ENCODE measurements at places on chromosomes 5 and 9. TPM values are rescaled to one million over a fixed set of nuclear protein-coding genes. Genes with fewer than 3 reads are reported as not detected.

DNA sequence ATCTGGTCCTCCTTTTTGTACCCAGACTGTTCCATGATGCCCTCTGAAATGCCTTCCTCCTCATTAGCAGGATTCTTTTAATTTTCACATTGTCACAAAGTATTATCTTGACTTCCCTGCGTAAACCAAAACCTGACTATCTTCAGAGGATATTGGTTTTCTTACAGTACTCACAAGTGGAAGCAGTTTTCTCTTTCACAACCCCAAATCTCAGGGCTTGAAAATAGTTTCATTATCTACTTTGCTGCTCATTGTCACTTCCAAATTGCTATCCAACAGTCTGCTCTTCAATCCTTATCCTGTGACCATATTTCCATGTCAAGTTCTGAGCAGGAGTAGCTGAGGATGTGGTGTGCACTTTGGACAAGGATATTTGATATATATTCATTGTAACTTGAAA lies 324.1 kb downstream of the FAM170A start:
- no peak overlapping the region for H3K4me3 ChIP-seq
- no peak overlapping the region for H3K27ac ChIP-seq
- H3K27me3 ChIP-seq: no peaks in the 10 kb centered on the region
- no peaks in the 10 kb centered on the region for H3K36me3 ChIP-seq

DNA sequence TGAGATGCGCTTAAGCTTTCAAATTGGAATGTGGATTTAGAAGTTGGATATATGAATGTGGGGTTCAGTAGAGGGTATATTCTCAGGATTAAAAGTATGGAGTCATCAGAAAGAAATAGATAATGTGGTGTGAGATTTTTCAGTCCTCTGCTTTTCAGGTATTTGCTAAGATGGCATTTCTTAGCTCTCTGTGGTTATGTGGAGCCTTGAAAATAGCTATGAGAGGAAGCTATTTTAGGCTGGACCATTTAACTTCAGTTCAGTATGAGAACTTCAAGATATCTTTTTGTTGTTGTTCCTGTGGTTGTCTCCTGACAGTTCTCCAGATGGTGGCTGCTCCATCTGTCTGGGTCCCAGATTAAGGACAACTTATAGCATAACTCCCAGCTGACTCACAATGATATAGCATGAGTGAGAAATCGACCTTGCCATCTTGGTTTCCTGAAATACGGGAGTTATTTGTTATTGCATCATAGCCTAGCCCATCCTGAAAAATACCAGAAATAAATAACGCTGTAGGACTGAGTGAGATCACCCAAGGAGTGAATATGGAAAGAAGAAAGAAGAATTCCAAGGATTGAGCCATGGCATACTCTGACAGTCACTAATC lies 461.5 kb downstream of the ANXA1 start:
- H3K27ac ChIP-seq: no peak overlapping the region
- H3K36me3 ChIP-seq: no peaks in the 10 kb centered on the region
- H3K4me1 ChIP-seq: no peaks in the 10 kb centered on the region
- DNase-seq: no peak
- H3K4me3 ChIP-seq: no peak overlapping the region

DNA sequence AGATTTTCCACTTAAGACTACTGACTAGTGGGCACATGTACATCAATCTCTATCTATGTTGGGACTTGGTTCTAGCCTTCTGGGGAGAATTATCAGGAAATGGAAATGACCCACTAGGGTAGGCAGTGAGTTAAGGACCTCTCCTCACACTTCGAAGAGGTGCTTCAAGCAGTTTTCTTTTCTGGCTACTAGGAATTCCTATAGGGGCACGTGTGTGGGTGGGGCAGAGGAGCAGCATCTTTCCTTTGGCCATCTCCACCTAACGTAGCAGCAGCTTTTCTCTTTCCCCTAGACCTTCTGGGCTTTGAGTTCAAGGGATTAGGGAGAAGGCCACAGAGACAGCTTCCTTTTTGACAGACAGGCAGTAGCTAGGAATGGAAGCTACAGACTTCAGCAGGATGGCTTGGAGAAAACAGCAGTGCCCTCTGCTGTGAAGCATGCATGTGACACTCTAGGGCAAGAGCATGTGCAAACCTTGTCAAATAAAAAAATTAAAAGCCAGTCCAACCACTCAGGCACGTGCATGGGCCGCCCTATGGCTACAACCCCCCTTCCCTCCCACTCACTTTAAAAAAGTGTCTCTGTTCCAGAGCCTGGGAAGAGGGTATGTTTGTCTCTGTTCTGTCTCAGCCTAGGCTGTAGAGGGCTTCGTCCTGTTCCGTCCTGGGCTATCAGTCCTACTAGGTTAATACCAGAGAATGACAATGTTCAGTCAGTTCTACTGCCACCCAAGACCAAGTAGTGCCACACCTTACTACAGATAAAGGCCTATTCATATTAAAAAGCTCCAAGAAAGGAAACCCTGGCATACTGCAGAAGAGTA lies 8.7 kb upstream of the GFRA3 start:
- H3K36me3 ChIP-seq: no peaks in the 10 kb centered on the region
- no peaks in the 10 kb centered on the region for H3K27me3 ChIP-seq
- no peaks in the 10 kb centered on the region for H3K4me1 ChIP-seq

- no peak for DNase-seq
- no peak overlapping the region for H3K27ac ChIP-seq
- H3K36me3 ChIP-seq: no peaks in the 10 kb centered on the region
- no peak overlapping the region for H3K4me3 ChIP-seq
- H3K27me3 ChIP-seq: no peaks in the 10 kb centered on the region
Measured at GRCh38 chr9:17487467-17487866, 91.4 kb upstream of the SH3GL2 start.

DNA sequence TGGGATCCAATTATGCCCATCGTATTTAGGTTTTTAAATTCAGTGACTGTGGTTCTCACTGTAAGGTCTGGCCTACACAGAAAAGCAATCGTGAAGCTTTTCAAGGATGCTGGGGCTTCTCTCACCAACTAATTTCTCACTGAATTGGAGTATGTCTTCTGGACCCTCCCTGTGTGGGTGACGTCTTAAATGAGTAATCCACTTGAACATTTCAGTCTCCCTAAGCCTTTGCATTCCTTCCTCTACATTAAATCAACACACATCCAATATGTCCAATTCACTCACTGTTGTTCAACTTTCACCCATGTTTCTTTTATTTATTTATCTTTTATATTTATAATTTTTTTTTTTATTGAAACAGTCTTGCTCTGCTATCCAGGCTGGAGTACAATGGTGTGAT lies 12.5 kb upstream of the BTF3 start:
- H3K4me3 ChIP-seq: no peak overlapping the region
- DNase-seq: no peak
- H3K27me3 ChIP-seq: no peaks in the 10 kb centered on the region
- no peaks in the 10 kb centered on the region for H3K4me1 ChIP-seq

DNA sequence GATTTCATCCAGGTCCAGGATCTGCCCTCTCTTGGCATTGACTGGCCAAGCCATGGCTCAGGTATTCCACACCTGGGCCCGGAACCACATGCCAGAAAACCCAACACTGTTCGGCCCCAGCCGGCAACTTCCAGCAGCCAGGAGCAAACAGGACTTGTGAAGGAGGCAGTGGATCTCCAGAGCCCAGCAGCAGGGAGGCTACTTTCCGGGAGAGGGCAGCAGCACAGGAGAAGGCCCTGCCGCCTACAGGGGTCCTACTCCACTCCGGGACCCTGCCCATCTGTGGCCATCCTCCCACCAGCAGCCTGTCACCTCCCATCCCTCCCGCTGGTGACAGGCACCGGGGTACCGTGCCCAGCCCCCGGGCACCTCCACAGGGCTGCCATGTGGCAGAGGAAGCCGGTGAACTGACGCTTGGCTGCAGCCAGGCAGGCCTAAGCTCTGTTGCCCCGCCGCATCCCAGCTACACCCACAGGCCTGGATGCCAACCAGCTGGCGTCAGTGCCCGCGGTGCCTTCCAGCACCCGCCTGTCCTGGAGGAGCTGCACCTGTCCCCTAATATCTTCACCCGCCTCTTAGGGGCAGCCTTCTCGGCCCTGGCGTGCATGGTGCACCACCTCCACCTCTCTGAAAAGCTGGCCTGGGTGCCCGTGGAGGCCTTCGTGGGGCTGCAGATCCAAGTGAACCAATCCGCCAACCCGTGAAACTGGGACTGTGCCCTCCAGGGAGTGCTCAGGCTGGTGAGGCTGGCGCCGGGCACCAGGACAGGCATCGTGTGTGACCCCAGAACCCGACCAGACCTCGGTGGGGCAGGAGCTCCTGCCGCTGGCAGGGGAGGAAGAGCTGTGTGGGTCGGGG lies 18.9 kb upstream of the SLC30A5 start:
- H3K4me3 ChIP-seq: no peak overlapping the region
- H3K36me3 ChIP-seq: no peaks in the 10 kb centered on the region
- H3K27ac ChIP-seq: no peak overlapping the region
- no peaks in the 10 kb centered on the region for H3K4me1 ChIP-seq
- no peaks in the 10 kb centered on the region for H3K27me3 ChIP-seq
- no peak for DNase-seq

DNA sequence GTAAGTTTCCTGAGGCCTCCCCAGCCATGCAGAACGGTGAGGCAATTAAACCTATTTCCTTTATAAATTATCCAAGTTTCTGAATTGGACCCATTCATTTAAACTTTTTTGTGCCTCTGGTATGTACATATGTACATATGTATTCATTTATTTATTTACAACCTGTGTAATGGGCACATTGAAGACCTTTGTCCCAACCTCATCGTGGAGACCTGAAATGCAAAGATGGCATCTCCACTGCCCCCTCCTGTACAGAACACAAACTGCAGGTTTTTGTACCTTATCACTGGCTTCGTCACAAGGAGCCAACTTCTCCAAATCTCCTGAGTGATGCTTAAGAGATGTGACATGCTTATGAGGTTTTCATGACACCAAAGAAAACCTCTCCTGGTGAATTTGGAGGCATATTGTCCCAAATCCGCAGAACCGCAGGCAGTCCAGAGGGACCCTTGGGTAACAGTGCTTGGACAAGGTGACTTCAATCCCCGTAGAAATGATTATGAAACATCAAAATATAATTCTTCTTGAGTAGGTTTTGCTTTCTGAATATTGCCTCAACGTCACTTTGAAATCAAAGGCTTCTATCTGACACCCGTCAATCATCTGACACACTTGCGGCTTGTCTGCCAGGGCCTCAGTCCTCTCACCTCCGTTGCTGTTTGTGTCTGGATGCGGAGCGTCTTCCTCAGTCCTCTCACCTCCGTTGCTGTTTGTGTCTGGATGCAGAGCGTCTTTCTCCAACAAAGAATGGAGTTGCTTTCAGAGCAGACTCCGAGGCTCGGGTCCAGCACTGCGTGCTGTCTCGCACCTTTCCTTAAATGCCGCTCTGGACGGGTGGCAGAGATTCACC lies 135.0 kb upstream of the IRX4 start:
- no peaks in the 10 kb centered on the region for H3K27me3 ChIP-seq
- H3K36me3 ChIP-seq: no peaks in the 10 kb centered on the region
- no peaks in the 10 kb centered on the region for H3K4me1 ChIP-seq
- no peak overlapping the region for H3K27ac ChIP-seq
- DNase-seq: no peak

DNA sequence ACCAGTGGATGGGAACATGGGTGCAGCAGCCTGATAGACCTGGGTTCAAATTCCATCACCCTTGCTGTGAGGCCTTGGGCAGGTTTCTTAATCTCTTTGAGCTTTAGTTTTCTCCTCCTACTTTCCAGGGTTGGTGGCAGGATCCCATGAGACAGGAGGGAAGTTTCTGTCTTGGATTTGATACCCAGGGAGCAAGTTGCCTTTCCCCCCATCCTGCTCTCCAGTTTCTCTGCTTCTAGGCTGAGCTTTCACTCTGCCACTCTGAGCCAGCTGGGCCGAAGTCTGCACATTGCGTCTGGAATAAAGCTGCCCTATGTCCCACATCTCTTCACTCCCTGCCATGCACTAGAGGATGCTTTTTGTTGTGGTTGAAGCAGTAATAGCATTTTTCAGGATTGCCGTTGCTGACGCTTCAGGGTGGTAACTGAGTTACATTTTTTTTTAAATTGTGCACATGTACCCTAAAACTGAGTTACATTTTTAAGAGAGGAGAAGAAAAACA lies 40.5 kb upstream of the ANGPTL2 start:
- no peaks in the 10 kb centered on the region for H3K36me3 ChIP-seq
- no peaks in the 10 kb centered on the region for H3K4me1 ChIP-seq
- H3K27ac ChIP-seq: no peak overlapping the region
- H3K4me3 ChIP-seq: no peak overlapping the region
- no peaks in the 10 kb centered on the region for H3K27me3 ChIP-seq

DNA sequence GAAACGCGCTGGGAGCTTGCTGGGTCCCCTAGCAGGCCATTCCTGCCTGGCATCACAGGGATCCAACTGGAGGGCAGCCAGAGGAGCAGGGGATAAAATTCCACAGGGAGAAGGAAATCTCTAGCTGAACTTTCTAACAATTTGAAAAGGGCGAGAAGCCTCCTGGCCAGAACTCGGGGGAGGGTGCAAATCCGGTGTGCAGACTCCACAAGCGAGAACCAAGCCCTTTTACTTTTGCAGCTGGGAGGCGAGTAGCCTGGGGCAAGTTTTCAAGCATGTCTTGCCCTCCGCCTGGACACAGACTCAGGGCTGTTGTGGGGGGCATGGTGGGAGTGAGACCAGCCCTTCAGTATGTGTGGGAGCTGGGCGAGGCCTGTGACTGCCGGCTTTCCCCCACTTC lies 14.3 kb upstream of the POU5F2 start:
- no peaks in the 10 kb centered on the region for H3K4me1 ChIP-seq
- no peaks in the 10 kb centered on the region for H3K36me3 ChIP-seq
- no peak for DNase-seq
- H3K27me3 ChIP-seq: no peaks in the 10 kb centered on the region
- no peak overlapping the region for H3K4me3 ChIP-seq
- H3K27ac ChIP-seq: no peak overlapping the region

- no peak overlapping the region for H3K4me3 ChIP-seq
- DNase-seq: no peak
- H3K27me3 ChIP-seq: no peaks in the 10 kb centered on the region
- H3K36me3 ChIP-seq: no peaks in the 10 kb centered on the region
Measured at GRCh38 chr5:62977661-62978060, 399.0 kb downstream of the LRRC70 start.

DNA sequence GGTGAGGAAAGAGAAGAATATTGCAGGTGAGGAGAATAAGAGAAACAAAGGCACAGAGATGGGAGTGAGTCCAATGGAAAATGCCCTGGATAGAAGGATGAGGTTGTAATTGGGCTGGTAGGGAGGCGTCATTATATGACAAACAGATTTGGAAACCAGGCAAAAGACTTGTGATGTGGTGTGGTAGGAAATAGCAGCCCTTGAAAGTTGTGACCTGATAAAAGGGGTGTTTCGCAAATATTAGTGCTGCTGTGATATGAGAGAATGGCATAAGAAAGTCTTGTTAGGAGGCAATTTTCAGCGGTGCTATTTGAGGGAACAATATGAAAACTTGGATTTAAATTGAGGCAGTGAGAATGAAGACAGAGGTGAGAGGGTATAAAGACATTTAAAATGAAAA lies 217.5 kb upstream of the ACTBL2 start:
- no peaks in the 10 kb centered on the region for H3K36me3 ChIP-seq
- no peak overlapping the region for H3K27ac ChIP-seq
- H3K27me3 ChIP-seq: no peaks in the 10 kb centered on the region
- DNase-seq: no peak
- no peak overlapping the region for H3K4me3 ChIP-seq

GRCh38 chr5:90097082-90097477 lies 312.5 kb downstream of the CETN3 start:
- H3K36me3 ChIP-seq: no peaks in the 10 kb centered on the region
- H3K4me1 ChIP-seq: peaks cover 2% of the 10 kb centered on the region
- no peak for DNase-seq
- no peak overlapping the region for H3K4me3 ChIP-seq

RNF183 gene
- total RNA-seq: not detected

OR1B1 gene
- not detected for total RNA-seq

FBXO38 gene
- 51.1 TPM for total RNA-seq

PHF24 gene
- total RNA-seq: 0.88 TPM

CDH12 gene
- total RNA-seq: not detected

EPB41L4B gene
- 0.63 TPM for total RNA-seq

SLC34A1 gene
- total RNA-seq: not detected

IL4 gene
- not detected for total RNA-seq

STC2 gene
- total RNA-seq: 4.9 TPM

PCDHA3 gene
- 0.36 TPM for total RNA-seq

DMGDH gene
- total RNA-seq: 1.6 TPM
